HL-60 (cell line): ENCODE measurements at places on chromosomes 12 and 14.

DNA sequence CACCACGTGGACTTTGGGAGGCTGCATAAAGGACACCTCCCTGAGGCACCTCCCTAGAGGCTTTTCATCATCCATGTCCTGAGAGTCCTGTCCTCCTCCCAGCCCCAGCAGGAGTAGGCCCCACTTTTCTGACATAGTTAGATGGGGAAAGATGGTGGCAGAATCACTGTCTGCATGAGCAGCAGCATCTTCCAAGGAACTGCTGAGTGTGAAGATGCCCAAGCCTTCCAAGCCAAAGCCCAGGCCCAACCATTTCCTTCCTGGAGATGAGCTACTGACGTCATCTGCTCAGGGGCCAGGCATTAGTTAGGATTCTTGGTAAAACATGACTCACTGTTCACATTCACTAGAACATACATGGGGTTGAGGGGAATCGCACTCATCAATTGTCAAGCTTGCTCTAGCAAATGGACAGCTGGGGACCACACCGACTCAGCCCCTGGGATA is 37.3 kb downstream of the VDR start:
- no peak for DNase-seq

GRCh38 chr12:6778574-6779550 is 6.5 kb downstream of the LAG3 start:
- peak; percentile 93 for DNase-seq

DNA sequence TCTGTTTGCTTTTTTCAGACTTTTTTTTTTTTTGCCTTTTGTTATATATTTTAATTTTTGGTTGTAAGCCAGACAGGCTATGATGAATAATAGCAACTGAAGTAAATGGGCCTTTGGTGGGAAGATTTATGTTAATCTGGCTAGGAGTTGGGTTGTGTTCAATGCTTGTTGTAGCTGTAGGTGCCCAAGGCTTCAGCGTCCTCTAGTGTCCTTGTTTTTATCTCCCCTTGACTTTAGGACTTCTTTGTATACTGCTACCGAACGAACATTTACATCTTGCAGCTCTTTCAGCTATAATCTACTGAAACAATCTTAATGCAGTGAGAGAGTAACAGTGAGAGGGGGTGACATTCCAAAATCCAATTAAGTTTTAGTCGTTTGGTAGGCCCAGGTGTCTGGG is 848.4 kb upstream of the FBXO33 start:
- DNase-seq = no peak

- DNase-seq = no peak
These were observed 34.3 kb downstream of the DHRS2 start for GRCh38 chr14:23670481-23670880.

DNA sequence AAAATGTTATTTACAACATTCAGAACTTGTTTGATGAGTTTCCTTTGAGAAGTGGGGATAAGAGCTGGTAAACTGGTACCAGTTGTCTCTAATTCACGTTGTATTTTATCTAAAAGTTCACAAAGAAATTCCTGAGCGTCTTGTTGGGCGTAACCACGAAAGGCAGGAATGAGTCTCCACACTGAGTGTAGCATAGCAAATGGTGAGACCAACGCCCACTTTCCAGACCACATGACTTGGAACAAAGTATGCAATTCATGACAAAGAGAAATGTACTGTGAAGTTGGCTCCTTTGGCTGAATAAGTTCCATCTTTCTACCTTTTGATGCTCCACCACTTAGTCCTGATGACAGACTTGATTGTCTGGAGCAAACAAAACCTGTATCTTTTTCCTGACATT is 18.4 kb downstream of the USP44 start:
- DNase-seq = no peak

GRCh38 chr12:20039562-20039961 is 328.8 kb upstream of the PDE3A start:
- no peak for DNase-seq
